ENCODE measurements at places on chromosomes 12 and 14. TPM values are rescaled to one million over a fixed set of nuclear protein-coding genes. Genes with fewer than 3 reads are reported as not detected.

- no peak for DNase-seq
Observed at GRCh38 chr12:96233168-96233567, 39.0 kb downstream of the ELK3 start.

DNA sequence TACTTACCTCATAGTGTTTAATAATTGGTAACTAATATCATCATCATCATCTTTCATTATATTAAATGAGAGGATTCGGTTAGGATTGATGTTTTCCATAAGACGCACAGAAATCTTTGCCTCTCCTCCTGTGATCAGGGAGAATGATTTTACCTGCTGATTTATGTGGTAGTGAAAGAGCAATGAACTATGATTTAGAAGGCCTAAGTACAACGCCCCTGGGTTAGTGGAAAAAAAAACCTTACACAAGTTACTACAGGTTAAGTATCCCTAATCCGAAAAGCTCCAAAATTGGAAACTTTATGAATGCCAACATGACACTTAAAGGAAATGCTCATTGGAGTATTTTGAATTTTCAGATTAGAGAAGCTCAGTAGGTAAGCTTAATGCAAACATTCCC, 55.8 kb downstream of the ARID2 start:
- no peak for DNase-seq

DNA sequence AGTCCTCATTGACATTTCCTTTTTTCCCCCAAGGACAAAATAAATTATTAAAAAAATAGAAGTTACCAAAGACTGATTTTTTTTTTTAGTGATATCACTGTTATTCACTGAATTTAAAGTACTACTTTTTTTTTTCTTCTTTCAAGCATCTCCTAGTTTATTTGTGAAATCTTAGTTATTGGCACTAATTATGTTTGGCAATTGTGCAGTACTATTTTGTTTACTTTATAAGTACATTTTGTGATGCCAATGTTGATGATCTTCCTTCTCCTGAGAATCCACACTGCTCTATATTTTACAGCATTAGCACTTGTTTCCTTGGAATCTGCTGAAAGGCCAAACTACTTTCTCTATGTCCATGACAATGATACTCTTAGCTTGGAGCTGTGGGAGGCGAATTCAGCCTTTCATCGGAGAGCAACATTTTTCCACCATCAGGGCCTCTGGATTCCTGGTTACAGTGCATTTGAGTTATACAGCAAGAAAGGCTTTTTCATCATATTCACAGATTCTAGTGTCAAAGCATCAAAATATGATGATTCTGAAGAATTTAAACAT, 123.8 kb upstream of the PTPRQ start:
- DNase-seq: no peak

GRCh38 chr14:24100197-24100981, 6.3 kb downstream of the PCK2 start:
- DNase-seq: no peak

GRCh38 chr12:94571556-94571955, 78.8 kb downstream of the TMCC3 start:
- DNase-seq: peak; percentile 89

- no peak for DNase-seq
Observed at GRCh38 chr12:56029666-56030293, 8.9 kb downstream of the IKZF4 start.

DNA sequence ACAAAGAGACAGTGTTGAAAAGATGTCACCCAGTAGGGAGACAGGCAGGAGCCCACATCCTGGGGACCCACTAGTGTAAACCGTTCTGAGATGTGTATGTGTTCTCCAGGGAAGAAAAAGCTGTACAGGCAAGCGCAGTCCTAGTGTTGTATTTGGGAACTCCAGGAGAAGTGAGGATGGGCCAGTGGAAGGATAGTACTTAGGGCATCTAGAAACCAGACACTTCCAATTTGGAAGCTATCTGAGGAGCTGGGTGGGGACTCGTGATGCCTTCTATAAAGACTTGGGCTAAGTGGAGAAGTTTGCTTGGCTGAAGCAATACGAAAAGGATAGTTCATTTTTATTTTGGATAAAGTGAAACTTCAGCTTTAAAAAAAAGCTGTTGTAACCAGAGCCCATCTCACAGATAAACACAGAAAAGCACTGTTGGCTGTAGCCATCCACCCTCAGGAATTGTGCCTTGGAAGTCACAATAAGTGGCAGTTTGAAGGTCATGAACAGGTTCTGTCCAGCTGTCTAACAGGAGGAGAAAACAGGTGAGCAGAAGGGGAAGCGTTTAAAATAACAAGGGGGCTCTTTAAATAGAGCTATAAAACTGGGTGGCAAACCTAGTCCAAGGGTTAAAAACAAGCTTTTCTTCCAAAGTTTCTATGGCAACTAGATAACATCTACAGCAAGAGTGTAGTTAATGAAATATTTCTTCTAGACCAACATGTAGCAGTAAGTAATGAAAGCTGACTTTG, 108.0 kb upstream of the ARHGAP5 start:
- DNase-seq: no peak

DNA sequence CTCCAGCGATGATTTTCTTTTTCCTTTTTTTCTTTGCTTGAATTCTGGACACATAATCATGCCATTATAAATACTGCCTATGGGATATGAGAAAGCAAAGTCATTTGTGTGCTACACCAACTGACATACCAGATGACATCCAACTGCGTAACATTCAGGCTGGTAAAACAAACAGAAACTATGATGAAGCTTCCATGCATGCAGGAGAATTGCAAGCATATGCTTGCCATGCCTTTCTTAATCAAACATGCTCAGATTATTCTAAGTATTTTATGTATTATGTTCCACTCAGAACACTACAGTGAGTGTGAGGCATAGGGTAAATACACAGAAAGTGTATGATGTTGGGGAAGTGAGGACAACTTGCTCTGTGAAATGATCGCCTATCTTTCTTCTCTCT, 97.4 kb downstream of the C12orf50 start:
- no peak for DNase-seq

GRCh38 chr14:88421286-88421685, 35.8 kb downstream of the SPATA7 start:
- DNase-seq: no peak

DNA sequence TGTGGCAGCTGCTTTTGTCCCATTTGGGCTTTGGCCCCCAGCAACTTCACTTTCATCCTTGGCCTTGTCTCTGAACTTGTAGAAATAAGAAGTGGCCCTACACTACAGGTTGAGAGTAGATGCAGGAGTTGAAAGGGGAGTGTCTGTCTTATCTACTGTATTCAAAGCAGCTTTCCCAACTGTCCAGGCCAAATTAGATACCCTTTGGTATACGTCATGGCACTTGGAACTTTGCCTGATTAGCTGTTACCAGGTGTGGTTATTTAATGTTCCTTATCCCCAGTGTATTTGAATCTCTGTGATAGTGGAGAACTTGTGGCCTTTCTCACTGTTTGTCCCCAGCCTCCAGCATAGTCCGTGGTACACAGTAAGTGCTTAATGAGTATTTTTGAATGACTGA, 33.5 kb downstream of the SUDS3 start:
- DNase-seq: no peak

- no peak for DNase-seq
Observed at GRCh38 chr12:2429032-2429431, 365.7 kb upstream of the FKBP4 start.

- DNase-seq: no peak
Observed at GRCh38 chr12:89103831-89104230, 248.5 kb downstream of the DUSP6 start.

- no peak for DNase-seq
Observed at GRCh38 chr12:107948391-107948945, 174.0 kb downstream of the ASCL4 start.

- DNase-seq: no peak
Observed at GRCh38 chr14:106302661-106303060, 776.3 kb downstream of the TMEM121 start.

DNA sequence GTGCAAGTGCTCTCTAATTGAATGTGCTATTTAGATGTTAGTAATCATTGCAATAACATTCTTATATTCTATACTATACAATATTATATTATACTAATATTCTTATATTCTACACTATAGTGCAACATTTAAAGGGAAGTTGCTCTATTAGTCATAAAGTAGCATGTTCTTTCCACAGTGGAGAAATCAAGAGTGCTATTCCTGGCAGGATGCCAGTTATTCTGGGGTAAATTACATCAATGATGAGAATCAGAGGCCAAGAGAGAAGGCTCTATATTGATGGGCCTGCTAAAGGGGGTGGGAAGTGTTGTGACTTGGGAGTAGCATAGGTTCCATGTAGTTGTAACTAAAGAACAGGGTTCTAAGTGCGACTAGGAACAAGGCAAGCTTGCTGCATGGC, 121.5 kb downstream of the SLC15A5 start:
- DNase-seq: no peak

GRCh38 chr14:100859781-100860180, 33.9 kb downstream of the MEG3 start:
- DNase-seq: no peak

DNA sequence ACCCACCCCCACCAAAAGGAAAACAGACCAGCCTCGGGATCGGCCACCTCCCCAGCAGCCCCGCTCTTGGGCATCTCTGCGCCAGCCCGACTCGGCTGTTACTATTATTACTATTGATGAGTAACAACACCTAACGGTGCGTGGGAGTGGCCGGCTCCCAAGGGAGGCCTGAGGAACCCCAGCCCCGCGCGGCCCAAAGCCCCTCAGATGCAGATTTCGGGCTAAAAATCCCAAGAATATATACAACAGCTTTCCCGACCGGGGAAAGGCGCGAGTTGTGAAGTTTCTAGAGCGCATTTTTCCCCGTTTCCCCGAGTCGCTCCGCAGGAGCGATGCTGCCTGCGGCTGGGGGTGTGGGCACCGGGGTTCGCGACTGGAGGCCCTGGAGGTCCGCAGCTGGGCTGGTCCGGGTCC, 565 bp downstream of the NT5DC3 start:
- no peak for DNase-seq

DNA sequence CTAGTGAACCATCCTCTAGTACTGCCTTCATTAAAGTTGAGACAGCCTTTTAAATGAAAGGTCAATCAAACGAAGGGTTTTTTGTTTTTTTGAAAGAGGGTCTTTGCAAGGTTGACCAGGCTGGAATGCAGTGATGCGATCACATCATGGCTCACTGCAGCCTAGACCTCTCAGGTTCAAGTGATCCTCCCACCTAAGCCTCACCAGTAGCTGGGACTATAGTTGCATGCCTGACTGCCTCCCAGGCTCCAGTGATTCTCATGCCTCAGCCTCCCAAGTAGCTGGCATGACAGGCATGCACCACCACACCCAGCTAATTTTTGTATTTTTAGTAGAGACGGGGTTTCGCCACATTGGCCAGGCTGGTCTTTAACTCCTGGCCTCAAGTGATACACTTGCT, 114.6 kb upstream of the SINHCAF start:
- DNase-seq: peak; percentile 18

GRCh38 chr12:5515458-5515857, 83.5 kb downstream of the NTF3 start:
- DNase-seq: no peak

DNA sequence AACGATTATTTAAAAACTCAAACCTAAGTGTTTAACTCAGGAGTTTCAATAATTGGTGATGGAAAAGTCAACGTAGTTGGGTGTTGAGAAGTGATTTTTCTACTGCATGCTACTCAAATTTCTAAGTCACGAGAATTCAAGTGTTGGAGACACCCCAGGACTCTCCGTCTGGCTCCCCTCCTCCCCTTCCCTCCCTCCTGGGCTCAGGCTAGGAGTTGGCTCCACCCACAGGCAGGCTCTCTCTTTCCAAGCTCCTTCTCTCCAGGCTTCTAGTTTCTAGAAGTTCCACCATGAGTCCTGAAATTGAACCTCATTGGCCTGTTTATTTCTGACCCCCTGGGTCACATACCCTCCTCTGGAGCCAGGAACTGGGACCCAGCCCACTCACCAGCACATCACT, 73.0 kb downstream of the TMEM132D start:
- DNase-seq: no peak

- DNase-seq: no peak
Observed at GRCh38 chr14:32121948-32122347, 44.8 kb downstream of the ARHGAP5 start.

DNA sequence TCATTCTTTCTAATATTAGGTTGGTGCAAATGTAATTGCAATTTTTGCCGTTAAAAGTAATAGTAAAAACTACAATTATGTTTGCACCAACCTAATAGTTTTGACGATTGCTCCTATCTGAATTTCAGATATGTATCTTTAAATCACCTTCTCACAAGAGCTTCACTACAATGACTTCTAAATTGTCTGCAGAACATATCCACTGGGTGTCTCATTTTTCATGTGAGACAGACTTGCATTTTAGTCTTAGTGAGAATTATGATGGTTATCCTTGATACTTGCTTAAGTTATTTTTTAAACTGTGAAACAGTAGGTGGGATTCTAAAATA, 84.6 kb downstream of the ITPR2 start:
- no peak for DNase-seq

GRCh38 chr12:120242275-120242799, 23.2 kb downstream of the PXN start:
- DNase-seq: no peak

DNA sequence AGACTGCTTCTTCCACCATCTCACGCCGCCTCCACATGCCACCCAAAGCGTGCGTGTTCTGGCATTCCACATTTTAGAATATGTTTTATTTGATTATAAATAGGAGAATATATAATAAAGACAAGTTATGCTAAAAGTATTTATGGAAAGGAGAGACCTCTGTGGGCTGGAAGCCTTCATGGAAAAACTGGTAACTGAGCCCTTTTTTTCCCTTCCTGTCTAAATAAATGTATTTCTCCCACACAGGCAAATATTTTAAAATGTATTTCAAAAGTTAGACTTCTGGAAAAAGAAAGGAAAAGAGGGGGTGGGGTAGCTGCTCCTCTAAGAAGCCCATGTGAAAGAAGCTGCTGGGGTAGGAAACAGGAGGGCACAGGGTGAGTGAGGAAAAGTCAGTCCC, 16.1 kb upstream of the NR4A1 start:
- DNase-seq: no peak

DNA sequence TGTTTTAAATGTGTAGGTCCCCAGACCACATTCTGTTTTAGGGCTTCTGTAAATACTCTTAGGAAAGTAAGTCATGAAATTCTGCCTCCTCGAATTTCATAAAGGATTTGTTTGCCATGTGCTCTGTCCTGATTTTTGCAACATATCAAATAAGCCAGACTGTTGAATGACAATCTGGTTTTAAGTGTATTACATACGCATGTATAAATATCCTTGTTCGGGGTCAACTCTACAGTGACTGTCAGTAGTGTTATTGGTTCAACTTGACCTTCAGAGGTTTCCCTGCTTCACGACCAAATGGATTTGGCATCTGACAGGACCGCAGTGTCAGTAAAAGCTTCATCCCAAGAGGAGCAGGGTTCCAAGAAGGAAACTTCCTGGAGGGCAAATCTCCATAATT, 52.7 kb downstream of the PPM1A start:
- no peak for DNase-seq

DHH gene
- 0.52 TPM for total RNA-seq

SRRM4 gene
- total RNA-seq: not detected

AMHR2 gene
- not detected for total RNA-seq

EIF2S3B gene
- total RNA-seq: 2.9 TPM

DNAI7 gene
- not detected for total RNA-seq

PLEKHA5 gene
- total RNA-seq: 19.9 TPM

CLEC2A gene
- not detected for total RNA-seq

MGST1 gene
- 49.4 TPM for total RNA-seq

AJUBA gene
- 105 TPM for total RNA-seq

NTF3 gene
- total RNA-seq: 1.9 TPM

SPIC gene
- total RNA-seq: not detected

PPFIBP1 gene
- total RNA-seq: 81.5 TPM

SETD1B gene
- total RNA-seq: 4.4 TPM

TAS2R9 gene
- not detected for total RNA-seq

HECTD4 gene
- total RNA-seq: 5.4 TPM

TSPAN19 gene
- total RNA-seq: not detected

EPS8 gene
- total RNA-seq: 47.0 TPM

SSPN gene
- total RNA-seq: 1.6 TPM

CS gene
- 174 TPM for total RNA-seq

SIX4 gene
- total RNA-seq: 11.4 TPM
